MM.1S (cell line): ENCODE measurements at places on chromosomes 16 and 17.

- DNase-seq, result no peak
These were observed 63.1 kb downstream of the STX8 start for GRCh38 chr17:9512323-9513168.

DNA sequence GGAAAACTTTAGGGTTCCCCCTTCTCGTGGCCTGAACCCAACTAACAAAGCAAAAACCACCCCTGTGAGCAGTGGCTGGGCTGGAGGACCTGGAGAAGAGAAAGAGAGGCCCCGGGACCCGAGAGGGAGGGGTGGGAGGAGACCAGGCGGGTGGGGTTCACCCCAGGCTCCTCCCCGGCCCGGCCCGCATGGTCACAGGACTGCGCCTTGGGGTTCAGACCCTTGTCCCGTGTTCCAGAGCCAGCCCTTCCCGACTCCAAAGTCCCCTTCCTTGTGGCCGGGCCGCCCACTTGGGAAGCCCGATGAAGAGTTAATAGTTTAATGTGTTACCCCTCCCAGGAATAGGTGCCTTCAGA lies 852 bp downstream of the MARVELD3 start:
- DNase-seq, result no peak

DNA sequence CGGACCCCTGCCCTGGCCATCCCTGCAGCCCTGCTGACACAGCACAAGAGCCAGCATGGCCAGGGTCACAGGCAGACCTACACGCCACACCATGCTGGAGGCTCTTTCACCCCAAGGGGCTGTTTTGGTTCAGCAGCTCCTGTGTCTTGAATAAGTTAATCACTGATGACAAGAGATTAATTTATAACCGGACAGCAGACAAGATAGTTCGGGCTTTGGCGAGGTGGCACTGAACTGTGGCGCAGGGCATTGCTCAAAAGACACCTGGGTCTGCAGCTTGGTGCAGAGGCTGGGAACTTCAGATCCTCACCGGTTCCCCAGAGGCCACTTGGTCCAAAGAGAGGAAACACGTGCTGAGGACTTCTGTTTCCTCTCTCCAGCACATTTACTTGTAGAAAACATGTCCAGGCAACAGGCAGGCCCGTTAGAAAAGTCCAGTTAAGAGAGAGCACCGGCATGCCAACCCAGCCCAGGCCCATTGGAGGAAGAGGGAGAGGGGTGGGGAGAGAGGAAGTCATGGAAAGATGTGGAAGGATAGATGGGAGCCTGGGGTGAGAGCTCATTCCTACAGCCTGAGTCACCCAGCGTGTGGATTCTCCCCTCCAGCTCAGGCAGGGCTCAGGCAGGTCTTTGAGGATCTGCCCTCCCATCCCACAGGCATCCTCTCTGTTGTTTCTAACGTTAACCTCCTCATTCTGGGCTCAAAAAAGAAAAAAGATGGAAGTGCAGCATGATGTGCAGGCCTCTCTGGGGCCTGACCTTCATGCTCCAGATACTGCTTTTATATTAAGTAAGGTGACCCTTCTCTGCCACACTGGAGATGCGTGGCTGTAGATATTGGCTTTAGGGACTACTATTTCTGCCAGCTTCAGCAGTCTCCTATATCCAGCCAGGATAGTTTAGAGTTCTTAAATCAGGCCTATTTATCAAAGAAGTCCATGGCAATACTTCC lies 80.0 kb upstream of the HNF1B start:
- DNase-seq, result no peak

GRCh38 chr17:41914358-41914766 lies 4.4 kb downstream of the ACLY start:
- DNase-seq, result no peak

DNA sequence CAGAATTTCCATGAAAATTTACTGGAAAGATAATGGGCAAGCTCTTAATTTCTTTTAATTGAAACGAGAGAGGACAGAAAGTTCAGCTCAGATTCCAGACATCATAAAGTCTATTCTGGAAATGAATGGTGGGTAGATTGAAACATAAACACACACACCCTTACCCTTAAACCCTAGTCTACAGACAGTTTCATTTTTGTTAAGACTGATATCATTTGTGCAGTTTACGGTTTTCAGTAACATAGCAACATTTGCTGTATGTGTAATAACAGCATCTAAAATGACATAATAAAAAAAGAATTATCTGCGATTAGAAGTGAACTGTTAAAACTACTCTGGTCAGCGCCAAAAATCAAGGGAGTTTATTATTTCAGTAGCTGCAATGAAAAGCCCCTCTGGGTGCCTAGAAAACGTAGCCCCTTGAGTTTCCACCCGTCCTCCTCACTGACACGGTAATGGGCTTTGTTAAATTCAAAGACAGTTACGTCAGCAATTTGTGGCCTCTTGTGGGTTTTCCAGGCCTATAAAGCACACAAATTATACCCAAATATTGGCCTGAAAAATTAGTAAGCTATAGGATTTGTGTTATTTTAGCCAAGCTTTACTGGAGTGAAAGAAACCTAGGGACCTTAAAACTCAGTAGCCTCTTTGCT lies 520.6 kb upstream of the SOX9 start:
- no peak for DNase-seq

DNA sequence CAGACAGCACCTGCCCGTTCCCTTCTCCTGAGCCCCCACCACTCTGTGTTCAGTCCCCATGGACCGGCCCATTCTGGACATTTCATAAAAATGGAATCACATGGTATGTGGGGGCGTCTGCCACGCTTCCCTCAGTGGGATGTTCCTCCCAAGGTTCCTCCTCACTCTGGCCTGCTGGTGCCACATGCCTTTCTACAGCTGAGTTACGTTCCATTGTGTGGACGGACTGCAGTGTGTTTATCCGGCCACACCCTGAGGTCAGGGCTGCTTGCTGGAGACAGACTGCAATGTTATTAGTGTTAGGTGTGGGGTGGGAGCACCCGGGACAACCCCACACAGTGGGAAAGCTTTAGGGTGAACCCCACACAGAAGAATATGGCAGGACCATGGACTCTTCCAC lies 5.9 kb upstream of the AATK start:
- DNase-seq, result no peak

- DNase-seq, result no peak
These were observed 1.4 kb downstream of the LIG3 start for GRCh38 chr17:34981538-34982241.

- no peak for DNase-seq
These were observed 37.1 kb downstream of the BAIAP2 start for GRCh38 chr17:81071761-81072741.

- DNase-seq, result no peak
These were observed 314.3 kb downstream of the RBFOX1 start for GRCh38 chr16:7646821-7647500.

DNA sequence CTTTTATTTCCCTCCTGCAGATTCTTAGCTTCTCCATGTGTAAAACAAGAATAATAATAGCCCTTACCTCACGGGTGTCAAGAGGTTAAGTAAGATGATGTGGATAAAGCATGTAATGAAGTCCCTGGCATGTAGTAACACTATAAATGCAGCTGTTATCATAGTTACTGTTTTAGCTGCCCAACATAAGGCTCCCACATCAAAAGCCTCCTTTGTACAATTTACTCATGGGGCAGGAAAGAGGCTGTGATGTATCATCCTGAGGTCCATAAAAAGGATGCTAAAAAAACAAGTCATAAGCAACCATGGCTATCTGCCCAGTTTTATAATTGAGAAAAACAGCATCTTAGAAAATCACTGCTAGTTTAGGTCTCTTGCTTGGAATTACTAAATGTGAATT lies 339.7 kb downstream of the CA10 start:
- no peak for DNase-seq

DNA sequence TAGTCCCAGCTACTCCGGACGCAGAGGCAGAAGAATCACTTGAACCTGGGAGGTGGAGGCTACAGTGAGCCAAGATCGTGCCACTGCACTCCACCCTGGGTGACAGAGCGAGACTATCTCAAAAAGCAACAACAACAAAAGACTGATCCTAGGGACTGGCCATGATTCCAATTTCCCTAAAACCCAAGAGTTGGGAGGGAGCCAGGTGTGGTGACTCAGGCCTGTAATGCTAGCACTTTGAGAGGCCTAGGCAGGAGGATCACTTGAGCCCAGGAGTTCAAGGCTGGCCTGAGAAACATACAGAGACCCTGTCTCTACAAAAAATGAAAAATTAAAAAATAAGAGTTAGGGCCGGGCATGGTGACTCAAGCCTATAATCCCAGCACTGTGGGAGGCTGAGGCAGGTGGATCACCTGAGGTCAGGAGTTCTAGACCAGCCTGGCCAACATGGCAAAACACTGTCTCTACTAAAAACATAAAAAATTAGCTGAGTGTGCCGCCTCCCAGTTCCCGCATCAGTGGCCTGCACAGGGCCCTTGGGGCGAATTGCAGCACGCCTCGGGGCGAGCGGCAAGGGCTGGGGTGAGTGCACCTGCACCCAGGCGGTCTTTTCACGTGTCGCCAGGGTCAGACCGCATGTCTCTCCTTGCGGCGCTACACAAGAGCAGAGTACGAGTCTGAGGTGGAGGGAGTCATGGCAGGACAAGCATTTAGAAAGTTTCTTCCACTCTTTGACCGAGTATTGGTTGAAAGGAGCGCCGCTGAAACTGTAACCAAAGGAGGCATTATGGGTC lies 40.8 kb downstream of the CDH3 start:
- DNase-seq, result no peak

GRCh38 chr17:4389079-4389478 lies 22.6 kb upstream of the UBE2G1 start:
- DNase-seq, result no peak

DNA sequence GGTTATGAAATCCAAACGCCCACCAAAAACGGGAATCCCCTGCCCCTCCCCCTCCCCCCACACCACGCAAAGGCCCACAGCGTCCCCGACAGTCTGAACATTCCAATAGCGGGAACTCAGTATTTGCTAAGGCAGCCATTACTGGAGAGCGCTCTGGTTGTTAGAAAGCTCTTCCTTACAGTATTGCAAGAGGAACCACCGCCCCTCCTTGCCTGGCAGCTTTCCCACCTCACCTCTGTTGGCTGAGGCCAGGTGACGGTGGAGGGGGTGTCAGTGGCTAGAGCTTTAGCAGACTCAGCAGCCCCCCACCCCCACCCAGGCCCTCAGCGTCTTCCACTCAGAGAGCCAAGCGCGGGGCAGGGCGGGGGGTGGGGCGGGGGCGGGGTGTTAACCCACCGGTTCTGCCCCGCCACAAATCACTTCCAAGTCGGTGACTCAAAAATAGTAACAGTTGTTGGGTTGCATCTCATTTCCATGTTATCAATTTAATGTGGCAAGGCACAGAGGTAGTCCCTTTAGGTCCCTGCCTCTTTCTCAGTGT lies 2.2 kb upstream of the PLEKHH3 start:
- DNase-seq, result peak; percentile 88

DNA sequence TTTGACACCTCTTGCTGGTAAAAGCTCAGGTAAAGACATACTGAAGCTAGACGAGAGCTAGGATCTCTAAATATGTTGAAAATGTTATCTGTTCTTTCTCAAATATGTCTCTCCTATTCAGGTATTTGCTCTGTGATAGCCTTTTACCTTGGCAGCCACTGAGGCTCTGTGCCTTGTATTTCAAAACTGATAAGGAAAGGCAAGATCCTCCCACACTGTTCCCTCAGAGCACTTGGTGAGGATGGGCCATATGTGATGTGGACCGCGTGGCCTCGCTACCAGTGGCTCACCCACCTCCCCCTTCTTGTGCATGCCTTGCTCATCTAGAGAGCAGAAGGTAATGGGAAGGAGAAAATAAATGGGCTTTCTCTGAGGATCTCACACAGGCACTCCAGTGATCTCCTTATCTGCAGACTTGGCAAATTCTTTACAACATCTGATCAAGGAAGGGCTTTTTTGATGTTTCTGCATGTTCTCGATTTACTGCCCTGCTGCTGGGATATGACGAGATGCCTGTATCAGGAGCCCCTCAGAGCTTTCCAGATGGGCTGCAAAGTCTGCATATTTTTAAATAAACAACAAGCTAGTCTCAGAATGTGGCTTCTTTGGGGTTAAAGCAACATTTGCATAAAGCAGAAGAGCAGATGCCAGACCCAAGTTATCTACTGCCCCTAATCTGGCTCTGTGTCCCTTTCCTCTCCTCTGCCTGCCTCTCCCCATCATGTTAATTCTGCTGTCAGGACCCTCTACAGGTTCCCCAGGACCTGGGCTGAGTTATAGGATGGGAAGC lies 16.9 kb downstream of the HOXB1 start:
- DNase-seq, result peak; percentile 24

DNA sequence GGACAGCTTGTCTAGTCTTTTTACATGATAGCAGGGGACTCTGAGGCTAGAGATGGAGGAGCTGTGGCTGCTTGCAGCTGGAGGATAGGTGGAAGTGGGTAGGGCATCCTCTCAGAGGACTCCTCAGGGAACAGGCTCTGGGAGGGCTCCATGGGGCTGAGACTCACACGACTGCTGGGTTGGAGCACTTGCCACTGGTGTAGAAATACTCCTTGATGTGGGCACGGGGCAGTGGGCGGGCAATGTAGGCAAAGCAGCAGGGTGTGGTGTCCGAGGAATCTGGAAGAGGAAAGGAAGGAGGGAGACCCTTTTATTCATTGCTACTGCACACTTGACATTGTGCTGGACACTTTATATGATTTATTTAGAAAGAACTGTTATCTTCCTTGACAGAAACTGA lies 1.8 kb downstream of the CCL5 start:
- no peak for DNase-seq

DNA sequence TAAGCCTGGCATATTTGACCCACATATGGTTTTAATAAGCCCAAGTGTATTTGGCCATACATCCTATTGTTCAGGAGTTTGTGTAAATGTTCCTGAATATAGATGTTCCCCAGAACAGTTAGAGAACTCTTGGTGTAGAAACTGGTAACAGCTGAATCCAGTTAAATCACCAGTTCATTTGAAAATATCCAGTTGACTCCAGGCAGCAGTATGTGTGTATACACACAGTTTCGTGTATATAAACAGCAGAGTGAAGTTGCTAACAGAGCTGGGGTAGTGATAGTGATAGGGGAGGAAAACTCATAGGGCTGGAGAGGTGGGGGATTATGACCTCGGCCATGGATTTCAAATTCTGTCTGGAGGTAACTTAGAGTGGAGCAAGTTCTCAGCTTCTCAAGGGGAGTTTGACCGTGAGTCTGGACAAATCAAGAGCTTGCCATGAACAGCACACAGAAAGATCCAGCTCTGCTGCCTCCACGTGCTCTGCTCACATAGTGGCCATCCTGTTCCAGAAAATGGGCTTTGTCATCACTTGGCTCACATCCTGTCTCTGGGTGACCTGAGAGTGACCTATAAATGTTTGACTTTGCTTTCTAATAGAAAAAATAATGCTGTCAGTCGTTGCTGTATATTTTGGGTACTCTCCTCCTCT lies 30.6 kb upstream of the MMD start:
- peak; percentile 14 for DNase-seq

DNA sequence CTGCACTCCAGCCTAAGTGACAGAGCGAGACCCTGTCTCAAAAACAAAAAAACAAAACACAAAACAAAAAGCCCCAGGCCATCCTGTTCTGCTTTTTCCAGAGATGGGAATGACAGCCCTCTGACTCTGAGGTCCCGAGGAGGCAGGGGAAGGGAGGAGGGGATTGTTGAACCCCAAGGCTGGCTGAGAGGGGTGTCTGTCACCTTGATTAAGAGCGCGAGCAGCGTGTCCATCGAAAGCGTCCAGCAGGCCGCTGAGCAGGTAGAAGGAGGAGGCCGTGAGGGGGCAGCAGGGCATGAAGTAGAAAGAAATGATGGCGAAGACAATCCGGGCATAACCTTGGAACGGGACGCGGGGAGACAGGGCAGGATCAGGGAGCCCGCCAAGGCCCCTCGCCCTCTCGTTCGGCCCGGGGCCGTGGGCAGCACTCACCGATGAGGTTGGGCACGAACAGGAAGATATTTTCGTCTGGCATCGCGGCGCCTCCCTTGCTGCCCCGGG lies 593 bp downstream of the CDIPT start:
- DNase-seq, result peak; percentile 11
